ENCODE measurements at places on chromosomes 2 and 18. TPM values are rescaled to one million over a fixed set of nuclear protein-coding genes. Genes with fewer than 3 reads are reported as not detected.

Gene CEP76
- 14.2 TPM for total RNA-seq

- no peak for ATAC-seq
Observed at GRCh38 chr18:57273194-57273593, 79.2 kb upstream of the ST8SIA3 start.

- ATAC-seq = no peak
Observed at GRCh38 chr2:68916226-68916625, 36.5 kb downstream of the GKN2 start.

GRCh38 chr2:4963106-4963505 is 729.1 kb upstream of the SOX11 start:
- ATAC-seq = no peak

All from gastroesophageal sphincter (tissue), 4 donors.